NCI-H1930 (cell line): ENCODE measurements at places on chromosomes 11 and 22.

- DNase-seq, result no peak
These were observed 928.9 kb downstream of the TBC1D22A start for GRCh38 chr22:47691152-47691895.

DNA sequence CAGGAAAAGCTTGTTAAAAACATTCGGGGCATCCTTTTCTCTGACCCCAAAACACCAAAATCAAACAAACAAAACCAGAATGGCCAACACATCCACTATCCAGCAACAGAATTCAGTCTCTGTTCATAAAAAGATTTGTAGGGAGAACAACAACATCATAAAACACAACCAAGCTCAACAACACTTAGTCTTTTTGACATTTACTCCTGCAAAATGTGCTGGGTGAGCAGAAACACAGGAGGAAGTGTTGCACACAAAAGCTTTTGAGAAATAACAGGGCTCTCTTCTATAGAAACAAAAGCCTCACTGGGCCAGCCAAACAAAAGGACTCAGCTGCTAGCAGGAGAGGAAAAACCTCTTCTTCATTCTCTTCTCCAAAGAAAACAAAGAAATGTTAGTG, 736.0 kb upstream of the CCDC90B start:
- DNase-seq, result no peak

DNA sequence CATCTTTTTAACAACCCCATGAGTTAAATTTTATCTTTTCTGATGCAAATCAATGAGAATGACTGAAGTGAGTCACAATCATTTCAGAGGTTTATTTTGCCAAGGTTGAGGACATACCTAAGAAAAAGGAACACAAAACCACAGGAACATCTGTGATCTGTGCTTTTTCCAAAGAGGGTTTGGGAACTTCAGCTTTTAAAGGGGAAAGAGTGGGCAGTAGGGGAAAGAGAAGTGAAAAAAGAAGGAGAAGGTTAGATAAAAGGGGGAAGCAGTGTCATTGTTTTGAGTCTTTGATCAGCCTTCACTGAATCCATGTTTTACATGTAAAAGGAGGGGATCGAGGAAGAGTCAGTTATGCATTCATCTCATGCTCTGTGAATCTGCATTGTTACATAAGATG, 45.3 kb upstream of the SPON1 start:
- no peak for DNase-seq

DNA sequence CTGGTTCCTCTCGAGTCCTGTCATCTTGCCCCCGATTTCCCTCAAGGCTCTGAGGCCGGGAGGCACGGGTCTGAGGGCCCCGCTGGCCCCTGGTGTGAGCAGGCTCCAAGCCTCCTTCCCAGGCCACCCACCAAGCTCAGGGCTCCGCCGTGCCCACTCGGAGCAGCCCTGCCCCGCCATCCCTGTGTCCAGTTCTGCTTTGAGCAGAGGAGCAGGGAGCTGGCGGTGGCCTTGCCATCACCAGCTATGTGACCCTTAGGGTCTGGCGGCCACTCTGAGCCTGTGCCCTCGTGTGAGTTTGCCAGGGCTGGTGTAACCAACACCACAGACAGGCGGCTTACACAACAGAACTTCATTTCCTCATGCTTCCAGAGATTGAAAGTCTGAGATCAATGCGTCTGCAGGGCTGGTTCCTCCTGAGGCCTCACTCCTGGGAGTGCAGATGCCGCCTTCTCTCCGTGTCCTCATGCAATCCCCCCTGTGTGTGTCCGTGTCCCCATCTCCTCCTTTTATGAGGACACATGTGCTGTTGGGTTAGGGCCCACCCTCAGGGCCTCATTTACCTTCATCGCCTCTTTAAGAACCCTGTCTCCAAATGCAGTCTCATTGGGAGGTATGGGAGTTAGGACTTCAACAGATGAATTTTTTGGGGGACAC, 36.5 kb upstream of the CELSR1 start:
- no peak for DNase-seq

GRCh38 chr11:27582621-27583020, 76.1 kb upstream of the LIN7C start:
- DNase-seq, result no peak
